Stimulated activated naive B cell treated with anti-CD40 and anti-IgM and Interleukin-4, amounts not matched to agents 10 μg/mL and 1 μg/mL and 100 μg/mL, for 72 hours (primary cell): ENCODE measurements at places on chromosomes 1 and 21.

GRCh38 chr1:156228501-156228900 lies 13.5 kb upstream of the BGLAP start:
- DNase-seq = no peak

GRCh38 chr1:63033211-63033610 lies 249.3 kb downstream of the ATG4C start:
- no peak for DNase-seq

DNA sequence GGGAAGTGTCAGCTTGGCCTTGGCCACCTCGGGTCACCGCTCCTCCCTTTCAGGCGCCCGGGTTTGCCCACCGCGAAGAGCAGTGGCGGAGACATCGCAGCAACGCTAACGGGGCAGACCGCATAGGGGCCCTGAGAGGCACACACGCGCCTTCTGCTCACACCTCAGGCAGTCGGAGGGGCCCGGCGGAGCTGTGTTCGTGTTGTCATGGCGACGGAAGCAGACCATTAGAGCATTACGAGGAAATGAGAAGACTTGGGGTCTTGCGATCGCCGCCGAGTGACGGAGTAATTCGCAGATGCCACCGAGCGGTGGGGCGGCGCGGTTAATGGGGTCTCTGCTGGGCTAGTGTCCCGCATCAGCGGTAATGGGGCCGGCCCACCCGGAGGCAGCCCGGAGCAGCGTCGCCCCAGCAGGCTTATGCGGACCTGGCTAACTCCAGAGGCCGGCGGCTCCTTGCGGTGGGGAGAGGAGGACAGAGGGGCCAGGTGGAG lies 144.1 kb downstream of the TNR start:
- peak; percentile 54 for DNase-seq

DNA sequence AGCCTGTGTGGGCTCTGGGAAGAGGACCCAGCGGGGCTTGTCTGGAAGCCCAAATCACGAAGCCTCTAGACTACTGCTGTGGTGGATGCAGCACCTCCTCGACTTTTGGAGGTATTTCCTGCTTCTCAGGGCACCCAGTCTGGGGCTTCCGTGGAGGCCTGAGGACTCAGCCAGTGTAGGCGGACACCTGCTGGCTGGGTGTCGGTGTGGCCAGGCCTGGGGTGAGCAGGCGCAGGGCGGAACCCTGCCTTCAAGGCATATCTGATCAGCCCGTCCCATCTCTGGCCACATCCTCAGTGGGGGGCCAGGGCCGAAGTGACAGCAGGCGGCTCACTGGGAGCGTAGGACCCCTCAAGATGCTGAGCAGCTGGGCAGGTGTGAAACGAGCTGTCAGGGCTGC lies 6.9 kb downstream of the PLCH2 start:
- DNase-seq = no peak

DNA sequence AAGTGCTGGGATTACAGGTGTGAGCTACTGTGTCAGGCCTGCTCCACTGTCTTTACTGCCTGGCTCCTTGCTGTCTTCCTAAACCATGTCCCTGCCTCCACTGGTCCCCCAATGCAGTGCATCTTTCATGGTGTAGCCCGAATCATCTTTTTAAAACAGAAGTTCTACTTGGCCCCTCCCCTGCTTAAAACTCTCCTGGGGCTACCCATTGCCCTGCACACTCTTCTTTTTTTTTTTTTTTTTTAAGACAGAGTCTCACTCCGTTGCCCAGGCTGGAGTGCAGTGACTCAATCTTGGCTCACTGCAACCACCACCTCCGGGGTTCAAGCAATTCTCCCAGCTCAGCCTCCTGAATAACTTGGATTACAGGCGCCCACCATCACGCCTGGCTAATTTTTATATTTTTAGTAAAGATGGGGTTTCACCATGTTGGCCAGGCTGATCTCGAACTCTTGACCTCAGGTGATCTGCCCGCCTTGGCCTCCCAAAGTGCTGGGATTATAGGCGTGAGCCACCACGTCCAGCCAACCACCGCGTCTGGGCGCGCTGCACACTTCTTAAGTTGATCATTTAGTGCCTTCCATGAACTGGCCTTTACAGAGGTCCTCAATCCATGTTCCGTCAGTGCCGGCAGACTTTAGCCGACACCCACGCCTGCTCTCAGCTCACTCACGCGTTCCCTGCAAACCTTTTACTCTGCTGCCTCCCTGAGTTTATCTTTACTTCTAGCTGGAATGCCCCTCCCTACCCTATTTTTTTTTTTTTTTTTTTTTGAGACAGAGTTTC lies 2.4 kb downstream of the FCN3 start:
- no peak for DNase-seq

DNA sequence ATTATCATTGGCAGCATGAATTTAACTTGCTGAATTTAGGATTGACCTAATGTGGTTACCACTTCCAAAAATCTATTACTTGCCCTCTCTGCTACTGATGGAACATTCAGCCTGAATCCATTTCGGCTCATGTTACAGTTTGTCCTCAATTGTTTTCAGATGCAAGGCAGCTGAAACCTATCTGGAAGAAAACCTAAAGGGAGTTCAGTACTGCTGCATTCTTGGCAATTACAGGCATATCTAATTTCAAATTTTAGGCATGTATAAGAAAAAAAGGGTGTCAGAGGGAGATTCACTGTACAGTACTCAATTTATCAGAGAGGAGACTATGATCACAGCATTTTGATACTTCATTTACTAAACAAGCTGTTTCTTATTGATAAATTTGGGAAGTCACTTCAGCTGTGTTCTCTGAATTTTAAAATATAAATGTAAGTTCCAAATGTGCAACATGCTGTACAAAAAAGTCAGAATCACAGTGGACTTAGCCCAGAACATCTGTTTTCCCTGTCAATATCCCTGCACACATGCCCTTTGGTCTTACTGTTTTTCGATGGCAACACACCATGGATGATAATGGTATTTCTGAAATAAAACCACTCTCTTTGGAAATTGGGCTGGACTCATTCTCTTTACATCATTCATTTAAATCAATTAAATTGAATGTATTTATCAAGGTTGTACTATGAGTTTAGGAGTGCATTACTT lies 651.6 kb upstream of the ADGRL4 start:
- no peak for DNase-seq

DNA sequence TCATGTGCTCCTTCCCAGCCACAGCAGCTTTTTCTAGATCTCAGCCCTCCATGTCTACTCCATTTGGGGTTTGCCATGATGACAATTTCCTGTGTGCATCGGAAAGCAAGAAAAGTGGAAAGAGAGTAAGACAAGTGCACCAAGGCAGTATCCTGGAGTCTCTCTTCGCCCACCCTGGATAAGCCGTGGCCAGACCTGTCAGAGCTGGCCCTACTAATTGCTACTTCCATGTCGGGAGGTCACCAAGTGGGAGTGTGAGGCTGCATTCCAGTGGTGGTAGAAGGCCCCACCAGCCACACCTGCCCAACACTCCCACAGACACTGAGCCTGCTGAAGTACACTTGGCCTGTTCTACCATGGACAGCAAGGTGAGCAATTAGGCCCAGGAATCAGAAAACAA lies 14.0 kb upstream of the LORICRIN start:
- no peak for DNase-seq

GRCh38 chr1:91555821-91556531 lies 55.3 kb downstream of the CDC7 start:
- no peak for DNase-seq

GRCh38 chr1:173255214-173255813 lies 48.2 kb upstream of the TNFSF4 start:
- no peak for DNase-seq

DNA sequence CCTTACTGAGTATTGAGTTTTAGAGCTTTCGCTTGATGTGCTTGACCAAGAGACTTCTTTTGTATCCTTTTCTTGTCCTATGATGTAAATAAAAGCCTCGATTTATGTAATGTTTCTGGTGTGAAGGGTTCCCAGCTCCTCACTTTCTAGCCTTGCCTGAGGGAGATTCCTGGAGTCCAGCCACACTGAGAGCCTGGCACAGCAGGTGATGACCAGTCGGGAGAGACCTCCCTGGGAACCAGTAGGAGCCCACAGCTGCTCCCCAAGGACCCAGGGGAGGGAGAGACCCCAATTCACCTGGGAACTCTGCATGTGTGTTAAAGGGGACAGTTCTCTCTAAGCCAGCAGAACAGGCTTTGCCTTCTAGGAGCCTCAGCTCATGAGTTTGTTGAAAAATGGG lies 8.9 kb downstream of the C1orf115 start:
- no peak for DNase-seq

DNA sequence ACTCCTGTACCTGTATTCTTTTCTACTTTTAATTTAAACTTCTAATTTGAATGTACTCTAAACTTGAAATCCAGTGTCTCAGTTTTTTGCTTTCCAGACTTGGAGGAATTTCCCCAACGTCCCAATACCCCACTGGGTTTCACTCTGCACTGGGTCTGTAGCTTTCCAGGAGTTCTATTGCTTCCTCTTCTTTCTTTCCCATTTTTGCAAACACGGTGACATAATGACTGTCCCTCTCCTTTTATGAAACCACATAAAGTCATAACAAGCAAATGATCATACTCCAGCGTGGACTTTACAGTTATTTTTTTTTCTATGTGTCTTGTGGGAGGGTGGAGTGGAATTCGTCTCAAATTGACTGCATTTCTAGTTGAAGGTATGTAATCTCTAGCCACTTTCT lies 97.1 kb downstream of the FASLG start:
- no peak for DNase-seq

- DNase-seq = no peak
These were observed 13.1 kb upstream of the SLC30A1 start for GRCh38 chr1:211591980-211592493.

- DNase-seq = no peak
These were observed 7.5 kb upstream of the GJA8 start for GRCh38 chr1:147895123-147895522.

GRCh38 chr1:117709249-117709691 lies 103.4 kb downstream of the TENT5C start:
- DNase-seq = no peak

DNA sequence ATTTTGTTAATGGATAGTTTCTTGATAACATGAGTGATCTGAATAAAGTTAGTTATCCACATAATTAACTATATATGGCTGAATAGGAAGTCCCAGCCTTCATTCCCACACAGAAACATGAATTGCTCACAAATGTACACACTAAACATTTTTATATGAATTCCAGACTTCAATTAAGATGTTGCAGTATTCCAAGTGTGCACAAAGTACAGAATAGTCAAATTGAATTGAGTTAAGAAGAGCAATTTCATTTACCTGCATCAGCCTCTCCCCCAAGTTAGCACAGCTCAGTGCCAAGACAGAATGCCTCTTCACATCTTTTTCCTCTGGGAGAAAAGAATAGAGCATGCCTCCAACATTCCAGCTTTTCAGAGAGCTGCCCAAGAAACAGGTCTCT lies 207.0 kb upstream of the SAMSN1 start:
- no peak for DNase-seq
